ENCODE measurements at places on chromosomes 11 and 22.

DNA sequence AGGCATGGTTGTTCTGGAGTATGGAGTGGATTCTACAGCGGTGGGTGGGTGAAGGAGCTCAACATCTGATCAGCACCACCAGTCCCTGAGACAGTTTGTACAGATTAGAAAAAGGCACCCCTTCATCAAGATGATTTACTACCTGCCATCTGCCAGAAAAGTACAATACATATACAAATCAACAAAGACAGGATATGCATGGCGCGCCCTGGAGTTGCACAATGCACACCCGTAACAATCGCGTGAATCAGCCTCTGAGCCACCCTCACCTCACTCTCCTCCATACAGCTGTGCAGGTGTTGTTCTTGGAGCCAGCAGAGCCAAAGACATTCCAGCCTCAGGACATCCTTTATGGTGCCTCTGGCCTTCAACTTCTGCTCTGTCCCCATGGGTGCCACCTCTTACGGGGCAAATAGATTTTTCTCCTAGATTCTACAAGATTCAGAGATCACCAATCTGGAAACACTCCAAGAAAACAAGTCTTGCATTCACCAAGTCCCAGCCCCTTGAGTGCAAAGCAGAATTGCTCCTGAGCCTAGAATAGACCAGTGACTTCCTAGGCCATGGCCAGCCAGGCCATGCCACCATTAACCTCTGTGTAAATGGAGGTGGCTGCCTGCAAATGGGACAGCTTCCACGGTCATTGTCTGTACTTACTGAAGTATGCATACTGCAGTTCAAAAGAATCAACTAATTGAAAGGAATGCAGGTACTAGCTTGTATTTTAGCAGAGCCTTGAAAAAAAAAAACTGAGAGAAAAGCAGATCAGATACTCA, 490.9 kb downstream of the SOX6 start:
- no peak for DNase-seq

- DNase-seq = no peak
Measured at GRCh38 chr11:88704485-88704884, 361.3 kb downstream of the GRM5 start.

- no peak for DNase-seq
Measured at GRCh38 chr22:45227645-45228400, 12.9 kb downstream of the KIAA0930 start.

GRCh38 chr11:74683941-74684481, 47.2 kb downstream of the CHRDL2 start:
- DNase-seq = no peak

DNA sequence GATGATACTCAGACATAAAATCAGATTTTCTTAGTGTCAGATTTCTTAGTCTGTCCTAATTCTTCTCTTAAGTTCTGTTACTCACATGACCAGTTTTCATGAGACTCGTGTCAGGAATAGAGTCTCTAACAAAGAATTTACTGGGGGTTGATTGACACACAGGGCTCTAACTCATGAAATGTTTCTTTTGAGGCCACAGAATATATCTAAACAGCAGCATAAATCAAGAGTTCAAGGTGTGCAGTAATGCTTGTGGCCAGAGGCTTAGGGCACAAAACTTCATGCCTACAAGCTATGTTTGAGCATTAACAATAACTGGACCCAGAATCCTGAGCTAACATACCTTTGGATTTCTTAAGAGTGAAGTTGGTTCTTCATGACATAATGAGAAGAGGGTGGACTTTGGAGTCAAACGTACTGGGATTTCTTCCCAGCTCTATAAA, 237.2 kb downstream of the DDX10 start:
- no peak for DNase-seq
